ENCODE measurements at places on chromosomes 5 and 9.

GRCh38 chr5:6496207-6496584, 47.5 kb downstream of the UBE2QL1 start:
- no peak for DNase-seq

GRCh38 chr9:18855656-18856055, 177.4 kb downstream of the SAXO1 start:
- no peak for DNase-seq

DNA sequence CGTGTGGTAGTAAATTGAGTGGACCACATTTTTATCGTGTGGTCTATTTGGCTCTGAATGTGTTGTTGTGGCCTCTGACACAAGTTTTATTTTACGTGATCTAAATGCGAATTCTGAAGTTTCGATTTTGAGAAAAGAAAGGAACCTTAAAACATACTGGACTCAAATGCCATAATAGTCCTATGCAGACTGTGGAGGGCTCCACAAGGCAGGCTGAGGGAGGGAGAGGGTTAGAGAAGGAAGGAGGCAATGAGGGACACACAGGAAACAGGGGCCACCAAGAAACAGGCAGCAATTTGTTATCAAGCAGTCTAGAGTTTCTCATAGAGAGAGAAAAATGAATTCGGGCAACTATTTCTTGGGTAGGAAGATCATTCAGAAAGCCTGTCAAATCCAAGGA, 110.4 kb upstream of the SEMA6A start:
- no peak for DNase-seq

DNA sequence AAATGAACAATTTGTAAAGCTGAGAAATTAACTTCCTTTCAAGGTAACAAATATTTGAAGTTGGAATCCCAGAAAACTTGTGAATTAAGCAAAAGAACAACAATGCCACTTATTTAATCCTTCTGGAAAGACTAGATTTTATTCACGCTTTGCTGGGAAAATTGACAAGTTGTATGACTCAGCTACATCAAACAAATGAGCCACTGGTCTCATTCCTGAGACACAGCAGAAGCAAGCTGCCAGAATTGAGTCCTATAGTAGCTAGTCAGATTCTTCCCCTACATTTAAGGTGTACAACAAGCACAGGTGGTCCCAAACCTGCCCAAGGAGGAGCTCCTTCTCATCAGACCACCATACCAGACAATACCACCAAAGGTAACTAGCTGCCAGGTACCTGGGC, 280.7 kb downstream of the SPOCK1 start:
- DNase-seq: no peak

GRCh38 chr5:98638701-98639100, 134.8 kb upstream of the RGMB start:
- DNase-seq: no peak

- no peak for DNase-seq
These were observed 102.4 kb downstream of the NDFIP1 start for GRCh38 chr5:142210864-142211412.

DNA sequence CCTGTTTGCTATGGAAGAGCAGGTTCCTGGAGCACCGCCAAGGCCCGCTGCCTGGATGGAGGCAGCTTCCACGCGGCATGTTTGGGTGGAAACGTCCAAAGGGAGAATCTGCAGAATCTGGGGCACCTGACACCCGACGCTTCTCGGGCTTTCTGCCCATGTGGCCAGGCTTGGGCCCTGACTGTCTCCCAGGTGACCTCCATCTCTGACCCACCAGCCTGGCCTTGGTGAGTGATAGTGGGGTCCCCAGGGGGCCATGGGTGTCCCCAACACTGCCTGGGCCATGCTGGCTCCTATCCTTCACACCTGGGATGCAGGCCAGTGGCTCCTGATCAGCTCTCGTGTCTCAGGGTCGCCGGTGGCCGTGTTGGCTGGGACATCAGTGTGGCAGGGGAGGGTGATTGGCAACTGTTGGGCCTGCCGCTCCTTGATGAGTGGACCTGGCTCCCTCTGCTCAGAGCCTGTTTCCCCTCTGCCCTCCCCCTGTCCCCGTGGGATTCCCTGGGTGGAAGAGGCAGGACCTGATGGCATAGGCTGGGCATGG, 34.0 kb downstream of the GLT6D1 start:
- no peak for DNase-seq

- DNase-seq: no peak
These were observed 26.6 kb downstream of the HMGCS1 start for GRCh38 chr5:43286623-43287022.

DNA sequence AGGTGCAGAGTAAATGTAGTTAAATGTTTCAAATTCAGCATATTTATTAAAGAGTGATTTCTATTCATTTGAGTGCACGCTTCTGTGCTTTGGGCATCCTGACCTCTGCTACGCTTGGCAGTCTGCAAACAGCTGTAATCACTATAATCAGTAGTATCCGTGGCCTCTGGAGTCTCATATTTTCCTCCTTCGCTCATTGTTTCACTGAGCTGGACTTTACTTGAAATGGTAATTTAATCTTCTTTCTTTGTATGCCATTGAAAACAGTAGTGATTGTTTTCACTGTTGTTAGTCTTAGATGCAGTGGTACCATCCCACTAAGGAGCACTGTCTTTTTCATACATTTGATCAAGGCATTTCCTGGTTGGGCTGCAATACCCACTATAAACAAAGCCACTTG, 43.5 kb upstream of the CAVIN4 start:
- DNase-seq: no peak

DNA sequence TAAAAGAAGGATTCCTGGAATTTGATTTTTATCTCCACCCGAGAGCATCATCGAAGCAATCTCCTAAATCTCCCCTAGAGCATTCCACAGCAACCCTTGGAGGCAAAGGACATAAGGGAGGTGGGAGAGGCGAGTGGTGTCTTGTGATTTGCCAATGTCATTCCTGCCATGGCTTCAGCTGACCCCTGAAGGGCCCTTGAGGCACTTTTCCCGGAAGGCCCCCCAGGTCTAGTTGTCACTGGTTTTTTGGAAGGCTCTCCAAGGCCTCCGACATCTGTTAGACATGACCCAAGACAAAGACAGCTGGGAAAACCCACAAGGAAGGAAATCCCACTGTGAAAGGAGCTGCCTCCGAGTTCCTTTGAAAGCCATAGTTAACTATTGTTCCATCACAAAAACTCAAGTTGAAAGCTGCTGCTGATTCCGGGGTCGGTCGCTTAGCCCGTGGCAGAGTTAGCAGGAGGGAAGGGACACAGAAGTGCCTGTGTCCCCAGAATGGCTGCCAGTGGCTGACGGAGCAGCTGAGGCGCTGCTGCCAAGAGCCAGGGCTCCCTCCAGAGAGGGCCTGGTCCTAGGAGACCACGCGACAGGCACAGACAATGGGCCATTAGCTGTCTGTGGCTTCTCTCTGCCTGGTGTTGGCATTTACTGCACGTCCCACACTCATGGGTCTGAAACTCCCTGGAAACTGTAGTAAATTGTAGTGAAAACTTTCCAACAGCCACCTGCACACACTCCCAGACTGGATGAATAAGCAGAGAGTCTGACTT, 24.4 kb upstream of the TRIO start:
- no peak for DNase-seq

DNA sequence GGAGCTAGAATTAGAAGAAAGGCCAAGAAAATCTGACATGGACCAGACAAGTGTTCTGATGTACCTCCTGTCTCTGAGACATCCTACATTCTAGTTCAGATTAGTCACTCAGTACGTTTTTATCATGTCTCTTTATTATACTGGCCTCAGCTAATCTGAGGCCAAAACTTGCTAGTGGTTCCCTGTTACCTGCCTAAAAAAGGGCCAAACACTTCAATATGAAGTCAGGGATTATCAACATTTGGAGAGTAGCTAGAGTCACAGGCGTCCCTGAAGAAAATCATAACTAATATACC, 587.4 kb downstream of the PRELID2 start:
- no peak for DNase-seq

- no peak for DNase-seq
These were observed 11.6 kb upstream of the WHRN start for GRCh38 chr9:114516913-114517312.

DNA sequence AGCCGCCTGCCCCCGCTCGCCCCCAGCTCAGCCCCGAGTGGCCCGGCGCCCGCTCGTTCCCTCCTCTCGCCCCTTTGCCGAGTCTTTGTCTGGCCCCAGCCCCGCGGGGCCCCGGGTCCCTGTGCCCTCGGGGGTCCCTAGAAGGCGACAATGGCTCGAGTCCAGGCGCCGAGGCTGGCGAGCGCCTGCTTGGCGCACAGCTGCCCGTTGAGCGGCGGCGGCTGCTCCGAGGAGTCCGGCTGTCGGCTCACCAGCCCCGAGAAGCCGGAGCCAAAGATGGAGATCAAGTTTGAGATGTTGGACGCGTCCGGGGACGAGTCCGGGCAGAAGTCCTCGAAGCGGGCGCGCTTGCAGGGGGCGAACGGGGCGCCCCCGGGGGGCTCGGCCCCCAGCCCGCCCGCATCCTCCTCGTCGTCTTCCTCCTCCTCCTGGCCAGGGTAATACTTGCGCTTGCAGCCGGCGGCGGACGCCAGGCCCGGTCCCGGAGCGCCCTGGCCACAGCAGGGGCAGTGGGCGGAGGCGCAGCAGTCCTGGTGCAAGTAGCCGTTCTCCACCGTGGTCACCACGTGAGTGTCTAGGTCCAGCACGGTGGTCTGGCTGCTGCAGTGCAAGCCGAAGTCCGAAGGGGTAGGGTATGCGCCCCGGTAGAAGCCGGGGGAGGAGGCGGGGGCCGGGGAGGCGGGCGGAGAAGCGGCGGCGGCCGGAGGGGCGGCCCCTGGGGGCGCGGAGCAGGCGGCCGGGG, 1.2 kb downstream of the IER5L start:
- no peak for DNase-seq

GRCh38 chr5:75235711-75236110, 967 bp downstream of the ANKRD31 start:
- no peak for DNase-seq

DNA sequence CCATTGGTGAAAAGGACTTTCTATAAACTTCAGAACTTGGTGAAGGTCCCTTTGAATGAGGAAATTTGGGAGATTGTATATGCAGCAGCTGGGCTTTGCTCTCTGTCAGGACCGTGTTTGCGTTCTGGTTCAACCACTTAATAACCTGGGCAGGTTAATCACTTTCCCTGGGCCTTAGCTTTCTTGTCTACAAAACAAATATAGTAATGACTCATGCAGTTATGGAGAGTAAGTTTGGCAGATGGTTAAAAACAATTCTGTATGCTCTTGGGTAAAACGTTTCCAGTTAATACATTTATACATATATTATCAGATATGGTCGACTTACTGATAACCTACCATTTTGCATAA, 197.0 kb downstream of the ARHGEF28 start:
- DNase-seq: no peak

GRCh38 chr9:95082401-95083084, 235.0 kb downstream of the FANCC start:
- DNase-seq: no peak

GRCh38 chr9:87573841-87574342, 76.2 kb downstream of the DAPK1 start:
- DNase-seq: no peak

DNA sequence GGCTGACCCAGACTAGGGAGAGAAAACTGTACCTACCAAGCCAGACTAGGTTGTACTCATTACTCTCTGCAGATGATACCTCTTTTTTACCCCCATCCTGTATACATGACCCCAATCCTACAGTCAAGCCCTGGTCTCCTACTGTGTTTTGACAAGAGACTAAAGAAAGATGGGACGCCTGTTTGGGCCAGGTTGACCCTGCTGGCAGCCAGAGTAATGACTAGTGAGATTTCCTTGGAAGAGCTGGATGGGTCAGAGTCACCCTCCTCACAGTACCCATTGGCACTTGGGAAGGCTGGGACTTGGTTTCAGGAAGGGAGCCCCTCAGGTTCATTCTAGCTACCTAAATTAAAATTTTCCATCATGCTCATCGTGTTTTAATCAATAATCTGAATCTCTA, 89.7 kb upstream of the NR4A3 start:
- DNase-seq: no peak

DNA sequence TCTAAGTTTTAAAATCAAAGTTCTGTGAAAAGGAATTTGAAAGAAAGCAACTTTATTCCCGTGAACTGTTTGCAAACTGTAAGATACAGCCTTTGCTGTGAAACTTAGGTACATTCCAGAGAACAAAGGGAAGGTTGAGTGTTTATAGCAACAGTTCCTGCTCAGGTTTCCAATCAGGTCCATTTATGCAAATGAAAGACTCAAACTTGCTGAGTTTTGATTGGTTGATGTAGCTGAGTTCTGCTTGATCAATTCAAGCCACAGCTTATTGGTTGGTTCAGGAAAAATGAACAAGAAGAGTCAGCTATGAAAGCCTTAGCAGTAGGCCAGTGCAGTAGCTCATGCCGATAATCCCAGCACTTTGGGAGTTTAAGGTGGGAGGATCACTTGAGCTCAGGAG, 37.9 kb downstream of the SLC27A6 start:
- DNase-seq: no peak

- no peak for DNase-seq
These were observed 313.9 kb downstream of the TLE1 start for GRCh38 chr9:81375187-81376100.

GRCh38 chr9:110069326-110070248, 138.4 kb downstream of the C9orf152 start:
- DNase-seq: no peak

GRCh38 chr5:11602298-11602697, 301.9 kb downstream of the CTNND2 start:
- DNase-seq: no peak

DNA sequence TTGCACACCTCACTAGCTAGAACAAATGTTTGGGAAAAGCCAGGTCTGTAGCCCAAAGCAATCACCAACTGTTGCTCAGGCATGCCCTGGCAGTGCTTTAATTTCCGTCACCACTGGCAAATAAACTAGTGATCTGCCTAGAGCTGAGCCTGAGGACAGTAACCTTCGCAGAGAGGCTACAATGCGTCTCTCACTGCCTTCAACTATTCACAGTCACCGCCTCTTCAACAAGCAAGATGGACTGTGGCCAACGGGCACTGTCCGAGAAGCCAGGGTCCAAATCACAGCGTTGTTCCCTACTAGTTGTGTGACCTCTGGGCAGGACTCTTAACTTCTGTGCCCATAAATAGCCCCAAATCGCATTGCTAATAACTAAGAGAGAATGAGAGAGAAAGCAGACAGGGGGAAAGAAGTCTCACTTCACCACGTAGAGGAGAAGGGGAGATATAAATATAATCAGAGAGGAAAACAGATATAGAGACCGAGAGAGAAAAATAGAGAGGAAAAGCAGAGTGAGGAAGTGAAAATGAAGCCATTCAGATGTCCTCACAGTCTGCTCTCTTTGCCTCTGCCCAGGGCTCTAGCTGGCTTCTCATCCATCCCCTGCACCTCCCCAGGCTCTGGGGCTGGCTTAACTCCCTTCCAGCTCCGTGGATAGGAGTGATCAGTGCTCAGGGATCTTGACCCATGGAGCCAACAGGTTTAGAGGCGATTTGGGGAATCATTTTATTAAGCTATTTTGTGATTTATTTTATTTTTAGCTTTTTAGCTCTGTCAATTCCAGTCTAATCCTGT, 157.9 kb downstream of the ZDHHC21 start:
- no peak for DNase-seq

Data from activated CD4-positive, alpha-beta T cell treated with anti-CD3 and anti-CD28 coated beads for 4 hours (primary cell).